Left renal pelvis (tissue), 4 donors: ENCODE measurements at places on chromosomes 4 and X. TPM values are rescaled to one million over a fixed set of nuclear protein-coding genes. Genes with fewer than 3 reads are reported as not detected.

DNA sequence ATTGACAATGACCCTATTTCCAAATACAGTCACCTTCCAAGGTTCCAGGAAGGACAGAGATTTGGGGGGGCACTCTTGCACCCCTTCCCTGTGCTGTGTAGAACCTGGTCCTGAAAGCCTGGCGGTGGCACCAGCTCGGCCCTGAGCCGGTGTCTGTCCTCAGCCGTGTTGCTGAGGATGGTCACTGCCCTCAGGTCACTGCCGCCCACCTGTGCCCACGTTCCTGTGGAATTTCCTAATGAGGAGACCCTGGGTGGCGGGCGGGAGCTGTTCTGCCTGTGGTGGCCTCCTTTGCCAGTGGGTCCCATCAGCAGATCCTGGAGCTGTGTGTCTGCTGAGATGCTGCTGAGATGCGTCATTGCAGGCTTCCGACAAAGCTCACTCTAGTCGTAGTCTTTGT is 32.9 kb downstream of the NELFA start:
- DNase-seq, result no peak

- no peak for DNase-seq
Observed at GRCh38 chrX:45454290-45454689, 253.6 kb upstream of the DIPK2B start.

GRCh38 chr4:134610172-134610571 is 408.6 kb upstream of the PABPC4L start:
- DNase-seq, result no peak

DNA sequence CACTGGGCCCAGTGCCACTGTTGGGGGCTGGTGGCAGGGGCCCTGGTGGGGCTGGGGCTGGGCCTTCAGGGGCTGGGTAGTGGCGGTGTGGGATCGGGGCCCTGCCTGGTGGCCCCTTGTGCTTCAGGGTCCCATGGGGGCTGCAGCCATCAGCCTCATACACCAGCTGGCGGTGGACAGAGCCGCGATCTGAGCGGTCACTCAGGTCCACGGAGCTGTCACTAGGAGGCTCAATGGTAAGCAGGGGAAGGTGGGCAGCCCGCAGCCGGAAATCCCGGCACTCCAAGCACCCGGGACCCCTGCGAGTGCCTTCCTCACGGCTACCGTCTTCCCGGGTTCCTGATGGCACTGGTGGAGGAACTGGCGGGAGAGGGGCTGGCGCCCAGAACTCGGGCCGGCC is 25.5 kb upstream of the KDM5C start:
- no peak for DNase-seq

Gene BEND4
- polyA plus RNA-seq, result 1.7 TPM
